Effector CD4-positive, alpha-beta T cell (primary cell): ENCODE measurements at places on chromosomes 7 and 10.

GRCh38 chr10:42960491-42960990 is 116.3 kb upstream of the RET start:
- DNase-seq, result no peak

- no peak for DNase-seq
Measured at GRCh38 chr10:29102636-29103035, 186.2 kb upstream of the LYZL1 start.

GRCh38 chr10:102413053-102413705 is 5.4 kb downstream of the PSD start:
- no peak for DNase-seq

DNA sequence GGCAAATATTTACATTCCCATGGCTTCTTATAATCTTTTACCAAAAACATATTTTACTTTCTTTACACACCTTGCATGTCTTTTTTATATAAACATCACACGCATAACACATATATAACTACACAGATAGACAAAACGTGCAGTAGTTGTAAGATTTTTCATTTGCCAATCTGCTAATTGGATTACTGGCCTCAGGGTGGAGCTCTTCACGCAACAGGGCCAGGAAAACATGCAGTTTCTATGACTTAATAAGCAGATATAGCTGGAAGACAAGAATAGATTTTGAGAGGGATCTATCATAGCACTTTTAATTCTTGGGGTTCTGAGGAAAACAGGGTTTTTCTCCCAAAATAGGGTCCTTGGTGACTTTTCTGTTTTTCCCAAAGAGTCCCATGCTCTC is 12.7 kb downstream of the ACADSB start:
- no peak for DNase-seq

DNA sequence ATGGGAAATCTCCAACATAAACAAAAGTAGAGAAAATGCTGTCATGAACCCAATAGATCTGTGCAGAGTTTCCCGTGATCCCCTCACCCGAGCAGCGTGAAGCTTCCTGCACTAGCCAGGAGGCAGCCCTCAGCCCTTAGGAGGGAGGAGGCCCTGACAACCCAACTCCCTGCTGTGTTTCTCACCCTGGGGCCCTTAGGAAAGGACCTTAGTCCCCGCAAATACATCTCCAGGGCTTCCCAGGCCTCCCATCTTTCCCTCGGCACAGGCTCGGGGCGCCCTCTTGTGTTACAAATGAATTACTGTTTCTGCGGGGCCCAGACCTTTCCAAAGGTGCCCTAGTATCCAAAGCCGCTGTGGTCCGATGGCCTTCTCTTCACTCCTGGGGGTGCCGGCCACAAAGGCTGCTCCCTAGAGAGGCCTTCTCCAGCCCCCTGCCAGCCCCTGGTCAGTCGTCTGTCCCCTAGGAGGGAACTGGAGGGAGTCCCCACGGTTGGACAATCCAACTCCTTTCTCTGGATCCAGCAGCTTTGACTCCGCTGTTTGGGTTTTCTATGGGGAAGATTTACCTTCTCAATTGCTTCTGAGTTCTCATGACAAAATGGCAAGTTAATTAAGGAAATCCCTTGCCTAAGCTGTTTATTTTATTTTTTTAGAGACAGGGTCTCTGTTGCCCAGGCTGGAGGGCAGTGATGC is 49.9 kb upstream of the SH2B2 start:
- DNase-seq, result peak; percentile 21

GRCh38 chr7:140624392-140625191 is 16.0 kb downstream of the DENND2A start:
- no peak for DNase-seq

DNA sequence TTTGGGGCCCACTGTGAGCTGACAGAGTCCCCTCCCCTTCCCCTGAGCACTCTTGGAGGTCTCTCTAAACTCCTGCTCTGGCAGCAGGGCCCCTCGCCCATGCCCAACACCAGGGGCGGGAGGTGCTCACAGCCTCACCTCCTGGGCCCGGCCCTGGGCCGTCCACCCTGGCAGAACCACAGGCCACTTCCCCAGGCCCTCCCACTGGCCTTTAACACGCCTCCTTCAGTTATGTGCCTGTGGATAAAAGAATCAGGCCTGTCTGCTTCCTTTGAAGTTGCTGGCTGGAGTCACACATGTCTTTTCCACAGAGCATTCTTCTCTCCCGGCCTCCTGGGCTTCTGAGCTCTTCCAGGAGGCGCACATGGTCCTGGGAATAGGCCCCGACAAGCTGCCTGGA is 10.2 kb downstream of the MYL10 start:
- no peak for DNase-seq

DNA sequence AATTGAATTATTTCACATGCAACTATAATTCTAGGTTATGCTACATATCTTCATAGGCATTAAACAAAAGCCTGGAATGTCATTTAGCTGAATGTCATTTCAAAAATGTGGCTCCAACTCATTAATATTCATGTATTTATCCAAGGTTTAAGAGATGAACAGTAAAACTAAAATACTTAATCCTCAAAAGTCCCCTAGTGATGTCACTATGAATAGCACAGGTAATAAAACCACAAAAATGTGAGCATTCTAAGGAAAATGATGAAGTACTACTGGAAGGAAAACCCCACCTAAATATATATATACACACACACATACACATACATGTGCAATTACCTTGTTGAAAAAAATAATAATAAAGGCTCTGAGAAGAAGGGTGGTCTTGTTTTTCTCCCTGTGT is 154.4 kb upstream of the ASAH2 start:
- DNase-seq, result no peak

DNA sequence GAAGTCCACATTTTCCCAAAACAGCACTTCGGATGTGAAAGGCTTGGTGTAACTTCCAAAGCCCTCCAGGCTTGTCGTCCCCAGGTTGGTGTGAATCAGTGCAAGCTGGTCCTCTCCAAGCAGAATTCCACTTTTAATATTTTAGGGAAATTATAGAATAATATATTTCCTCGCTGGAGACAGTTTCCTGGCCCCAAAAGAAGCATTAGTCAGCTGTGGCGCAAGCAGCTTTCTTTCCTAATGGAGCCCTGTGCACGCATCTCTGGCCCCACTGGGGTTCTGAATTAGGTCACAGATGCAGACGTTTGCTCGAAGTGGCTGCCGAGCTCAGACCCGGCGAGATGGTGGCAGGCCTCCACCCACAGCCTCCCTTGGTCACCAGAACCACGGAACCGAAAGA is 33.3 kb upstream of the MNX1 start:
- no peak for DNase-seq

GRCh38 chr7:77899516-77899915 is 100.9 kb downstream of the PHTF2 start:
- no peak for DNase-seq

DNA sequence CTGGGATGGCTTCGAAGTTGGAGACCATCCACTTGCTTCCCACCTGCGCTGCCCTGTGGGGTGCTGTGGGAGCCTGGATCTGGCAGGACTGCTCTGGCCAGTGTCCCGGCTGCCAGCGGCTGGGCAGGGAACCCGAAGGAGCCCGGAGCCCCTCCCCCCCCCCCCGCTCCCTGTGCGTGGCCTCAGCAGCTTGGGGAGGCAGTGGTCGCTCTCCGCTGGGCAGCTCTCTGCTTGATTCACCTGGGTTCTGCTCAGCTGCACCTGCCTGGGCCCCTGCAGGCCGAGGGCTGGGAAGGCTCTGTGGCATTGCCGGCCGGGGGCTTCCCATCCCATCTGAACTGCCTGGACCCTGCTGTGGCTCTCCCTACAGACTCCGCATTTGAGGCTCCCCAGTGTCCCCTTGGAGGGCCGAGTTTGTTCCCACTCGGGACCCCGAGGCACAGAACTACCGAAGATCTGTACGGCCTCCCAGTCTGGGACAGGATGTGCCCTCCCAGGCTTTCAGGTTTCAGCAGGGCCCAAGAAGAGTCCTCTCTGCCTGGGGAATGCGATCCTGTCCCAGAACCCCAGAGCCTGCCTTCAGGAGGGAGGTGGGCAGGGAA is 525.1 kb downstream of the TCERG1L start:
- DNase-seq, result no peak

GRCh38 chr10:77587416-77587790 is 50.2 kb downstream of the KCNMA1 start:
- DNase-seq, result no peak

DNA sequence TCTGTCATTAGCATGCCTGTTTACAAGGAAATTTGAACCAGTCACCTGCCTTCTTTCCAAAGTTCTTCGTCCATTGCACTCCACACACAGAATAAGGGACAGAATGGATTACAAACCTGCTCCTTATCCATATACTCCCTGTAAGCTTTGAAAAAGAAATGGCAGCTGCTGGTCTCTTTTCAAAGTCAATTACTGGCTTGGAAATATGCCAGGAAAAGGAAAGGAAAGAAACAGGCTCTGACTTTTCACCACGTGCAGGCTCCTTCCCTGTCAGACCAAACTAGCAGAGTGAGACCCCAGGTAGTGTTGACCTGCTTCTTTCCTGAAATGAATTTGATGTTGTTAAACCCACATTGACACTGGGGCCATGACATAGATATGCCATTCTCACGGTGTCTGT is 84.5 kb downstream of the LHFPL3 start:
- no peak for DNase-seq

DNA sequence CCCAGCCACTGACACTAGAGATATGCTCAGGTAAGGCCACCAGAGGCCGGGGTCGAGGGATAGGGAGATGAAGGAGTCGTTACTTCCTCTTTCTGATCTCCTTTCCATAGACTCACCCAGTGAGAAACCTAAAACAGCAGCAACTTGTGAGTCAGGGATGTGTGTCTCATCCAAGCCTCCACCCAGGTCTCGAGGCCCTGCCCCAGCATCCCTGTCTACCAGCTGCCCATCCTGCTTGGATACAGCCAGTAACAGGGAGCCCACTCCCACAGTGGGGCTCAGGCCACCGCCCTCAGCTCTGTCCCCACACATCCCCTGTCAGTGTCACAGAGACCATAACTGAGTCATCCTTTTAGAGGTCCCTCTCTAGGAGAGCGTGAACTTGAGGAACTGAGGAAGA is 49.6 kb upstream of the CHST15 start:
- no peak for DNase-seq

- no peak for DNase-seq
Measured at GRCh38 chr7:71846160-71846559, 566.0 kb downstream of the CALN1 start.

DNA sequence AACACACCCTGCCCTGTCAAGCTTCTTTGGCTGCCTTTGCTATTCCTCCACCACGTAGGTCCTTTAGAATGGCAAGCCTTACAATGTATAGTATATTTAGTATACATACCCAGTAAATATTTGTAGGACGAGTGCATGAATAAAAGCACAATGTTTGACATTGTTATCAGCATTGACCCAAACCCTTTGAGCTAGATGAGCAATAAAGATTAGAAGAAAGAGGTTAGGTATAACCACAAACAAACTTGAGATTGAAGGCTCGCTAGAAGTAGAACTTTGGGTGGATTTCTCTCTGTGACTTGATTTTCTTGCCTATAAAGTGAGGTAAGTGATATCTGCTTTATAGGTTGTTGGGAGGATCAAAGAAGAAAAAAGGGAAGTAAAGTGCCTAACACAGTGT is 561.0 kb upstream of the GALNT17 start:
- DNase-seq, result no peak

DNA sequence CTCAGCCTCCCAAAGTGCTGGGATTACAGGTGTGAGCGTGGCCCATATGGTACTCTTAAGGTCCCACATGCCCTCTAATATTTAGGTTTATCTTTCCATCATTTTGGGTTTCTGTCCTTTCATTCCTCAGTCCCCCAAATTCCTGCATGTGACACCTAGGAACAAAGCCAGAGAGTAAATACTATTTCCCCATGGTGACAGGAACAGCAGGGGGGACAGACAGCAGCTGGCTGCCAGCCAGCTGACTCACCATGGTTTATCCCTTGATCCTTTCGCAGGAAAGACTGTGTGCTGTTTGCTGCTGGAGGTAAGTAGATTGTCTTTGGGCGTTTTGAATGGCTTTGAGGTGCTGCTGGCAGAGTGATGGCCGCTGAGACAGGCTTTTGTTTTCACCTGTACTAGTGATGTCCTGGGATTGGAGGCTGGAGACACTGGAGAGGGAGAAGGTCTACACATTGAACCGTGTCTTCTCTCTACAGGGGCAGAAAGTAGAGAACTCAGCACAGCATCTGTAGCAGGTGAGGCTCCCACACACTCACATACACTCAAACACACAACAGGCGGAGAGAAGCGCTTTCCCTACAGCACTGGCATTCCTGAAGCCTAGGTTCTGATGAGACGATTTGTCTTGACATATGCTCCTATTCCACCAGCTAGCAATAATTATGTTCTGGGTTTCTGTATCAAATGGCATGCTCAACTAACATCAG is 83.7 kb upstream of the EFCAB10 start:
- DNase-seq, result no peak

- no peak for DNase-seq
Measured at GRCh38 chr7:114085313-114085591, 166.4 kb upstream of the PPP1R3A start.

- no peak for DNase-seq
Measured at GRCh38 chr10:34908481-34908880, 93.4 kb upstream of the PARD3 start.

DNA sequence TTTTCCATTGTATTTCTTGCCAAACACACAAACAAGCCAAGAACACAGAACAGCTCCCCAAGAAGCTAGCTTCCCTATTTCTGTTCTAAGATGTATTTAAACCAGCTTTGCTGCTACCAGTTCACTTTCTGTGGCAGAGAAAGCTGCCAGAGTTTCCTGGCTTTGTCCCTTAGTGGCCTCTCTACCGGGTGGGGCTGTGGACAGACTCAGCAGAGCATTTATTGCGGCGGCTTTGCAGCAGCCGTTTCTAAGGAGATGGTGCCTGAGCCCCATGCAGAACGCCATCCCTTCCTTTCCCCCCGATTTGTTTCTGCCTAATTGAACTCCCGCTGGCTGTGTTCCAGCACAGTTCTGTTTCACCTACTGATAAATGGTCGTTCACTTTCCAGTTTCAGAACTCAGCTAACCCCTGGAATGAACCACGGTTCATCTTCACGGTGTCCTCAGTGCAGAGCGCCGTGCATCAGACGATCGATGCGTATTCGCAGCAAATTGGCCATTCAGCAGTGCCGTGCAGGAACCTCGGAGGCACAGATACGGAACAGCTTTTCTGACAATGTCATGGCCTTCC is 33.8 kb upstream of the SFMBT2 start:
- no peak for DNase-seq

- no peak for DNase-seq
Measured at GRCh38 chr7:101093906-101094305, 8.6 kb downstream of the TRIM56 start.

DNA sequence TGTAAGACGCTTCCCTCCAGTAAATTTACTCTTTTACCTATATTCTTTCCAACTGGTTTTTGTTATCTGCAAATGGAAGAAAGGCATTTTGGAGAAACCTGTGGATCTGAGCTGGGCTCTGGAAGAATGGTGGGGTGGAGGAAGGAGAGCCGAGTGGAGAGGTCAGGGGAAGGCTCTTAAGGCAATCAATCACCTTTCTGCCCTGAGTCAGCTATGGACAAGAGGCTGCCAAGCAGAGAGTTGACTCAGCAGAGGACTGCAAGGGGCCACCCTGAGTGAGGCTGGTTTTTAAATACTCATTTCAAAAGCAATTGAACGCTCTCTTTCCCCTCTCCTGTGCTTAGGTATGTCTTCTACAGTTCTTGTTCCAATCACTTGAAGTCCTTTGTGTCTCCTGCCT is 81.8 kb downstream of the SPAG6 start:
- DNase-seq, result no peak

- no peak for DNase-seq
Measured at GRCh38 chr7:111290419-111290818, 199.5 kb downstream of the LRRN3 start.

GRCh38 chr7:82631998-82632397 is 188.4 kb upstream of the CACNA2D1 start:
- DNase-seq, result no peak
